ENCODE measurements at places on chromosomes 7 and 10.

- no peak for DNase-seq
Measured at GRCh38 chr10:131925011-131925649, 24.3 kb downstream of the PPP2R2D start.

GRCh38 chr10:118669835-118670234, 74.4 kb upstream of the PRLHR start:
- no peak for DNase-seq

DNA sequence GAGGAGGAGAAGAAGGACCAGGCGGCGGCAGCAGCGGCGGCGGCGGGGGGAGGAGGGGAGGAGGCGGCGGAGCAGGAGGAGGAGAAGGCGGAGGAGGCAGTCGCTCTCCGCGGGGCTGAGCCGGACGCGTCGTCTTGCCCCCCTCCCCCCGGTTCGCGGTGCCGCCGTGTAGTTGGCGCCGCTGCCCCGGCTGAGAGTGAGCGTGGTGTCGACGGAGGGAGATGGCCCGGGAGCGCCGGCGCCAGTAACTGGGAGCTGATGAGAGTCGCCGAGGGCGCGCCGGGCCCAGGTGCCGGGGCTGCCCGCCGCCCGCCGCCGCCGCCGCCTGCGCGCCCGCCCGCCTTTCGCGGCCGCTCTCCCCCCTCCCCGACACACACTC, 257 bp downstream of the WAC start:
- DNase-seq = no peak

DNA sequence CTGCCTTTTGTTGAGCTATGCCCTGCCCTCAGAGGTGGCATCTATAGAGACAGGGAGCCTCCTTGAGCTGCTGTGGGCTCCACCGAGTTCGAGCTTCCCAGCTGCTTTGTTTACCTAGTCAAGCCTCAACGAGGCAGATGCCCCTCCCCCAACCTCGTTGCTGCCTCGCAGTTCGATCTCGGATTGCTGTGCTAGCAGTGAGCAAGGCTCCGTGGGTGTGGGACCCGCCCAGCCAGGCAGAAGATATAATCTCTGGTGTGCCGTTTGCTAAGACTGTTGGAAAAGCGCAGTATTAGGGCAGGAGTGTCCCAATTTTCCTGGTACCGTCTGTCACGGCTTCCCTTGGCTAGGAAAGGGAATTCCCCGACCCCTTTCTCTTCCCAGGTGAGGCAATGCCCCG, 88.4 kb upstream of the CDK6 start:
- DNase-seq = no peak

DNA sequence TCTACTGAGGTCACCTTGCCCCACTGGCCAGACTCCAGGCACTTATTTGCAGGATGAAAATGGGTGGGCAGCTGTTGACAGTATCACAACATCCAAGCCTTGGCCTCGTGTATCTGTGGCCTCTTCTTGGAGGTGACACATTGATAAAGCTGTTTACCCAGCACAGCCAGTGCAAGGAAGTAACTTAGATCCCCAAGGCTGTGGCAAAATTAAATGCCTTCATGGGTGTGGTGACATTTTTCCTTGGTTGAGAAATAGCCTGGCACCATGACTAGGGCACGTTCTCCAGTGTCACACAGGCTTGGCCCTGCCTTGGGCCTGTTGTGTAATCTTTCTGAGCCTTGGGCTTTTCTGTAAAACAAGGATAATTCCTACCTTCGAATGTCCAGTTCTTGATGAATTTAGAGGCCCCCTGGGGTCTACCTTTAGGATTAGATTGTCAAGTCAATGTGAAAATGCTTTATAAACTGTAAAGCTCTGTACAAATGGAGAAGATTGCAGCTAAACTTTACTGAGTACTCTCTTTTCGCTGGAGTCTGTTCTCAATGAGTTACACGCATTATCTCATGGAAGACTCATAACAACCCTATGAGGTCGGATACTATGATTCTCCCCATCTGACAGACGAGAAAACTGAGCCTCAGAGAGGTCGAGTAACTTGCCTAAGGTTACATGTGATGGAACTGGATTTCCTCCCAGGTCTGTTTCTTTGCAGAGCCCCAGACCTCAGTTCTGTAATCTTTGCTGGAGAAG, 46.7 kb upstream of the LOXL4 start:
- DNase-seq = no peak

- DNase-seq = no peak
Measured at GRCh38 chr10:112859793-112860192, 90.3 kb upstream of the TCF7L2 start.

DNA sequence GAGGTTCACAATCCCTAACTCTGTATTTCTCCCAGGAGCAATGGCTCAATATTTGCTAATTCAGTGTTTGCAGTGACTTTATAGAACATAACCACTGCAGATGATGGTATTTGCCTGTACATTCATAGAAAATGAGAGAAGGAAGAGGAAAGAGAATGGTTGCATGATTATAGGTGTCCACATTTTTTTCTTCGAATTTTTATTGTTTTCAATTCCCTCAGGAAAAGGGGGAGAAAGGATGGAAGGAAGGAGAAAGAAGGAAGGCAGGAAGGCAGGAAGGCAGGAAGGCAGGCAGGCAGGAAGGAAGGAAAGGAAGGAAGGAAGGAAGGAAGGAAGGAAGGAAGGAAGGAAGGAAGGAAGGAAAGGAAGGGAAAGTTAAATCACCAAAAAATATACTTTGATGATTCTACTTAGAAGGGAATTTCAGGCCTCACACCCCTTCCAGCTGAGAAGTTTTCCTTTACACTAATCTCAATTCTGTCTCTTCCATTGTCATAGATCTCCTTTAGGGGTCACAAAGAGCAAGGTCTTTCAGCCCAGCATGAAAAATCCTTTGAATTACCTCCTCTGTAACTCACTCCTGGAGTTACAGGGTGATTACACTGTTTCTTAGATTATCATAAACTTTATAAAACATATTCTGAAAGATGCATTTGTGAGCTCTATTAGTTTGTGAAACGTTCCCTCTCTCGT, 118.8 kb upstream of the INHBA start:
- no peak for DNase-seq

All from urothelium cell line (cell line).